Renal pelvis (tissue), 12 donors: ENCODE measurements at places on chromosomes 2 and 18. TPM values are rescaled to one million over a fixed set of nuclear protein-coding genes. Genes with fewer than 3 reads are reported as not detected.

Gene ALKAL2
- 4.9 TPM for polyA plus RNA-seq

Gene CFAP65
- 0.07 TPM for polyA plus RNA-seq

GRCh38 chr18:24115628-24116027, 23.2 kb upstream of the CABYR start:
- DNase-seq: no peak

DNA sequence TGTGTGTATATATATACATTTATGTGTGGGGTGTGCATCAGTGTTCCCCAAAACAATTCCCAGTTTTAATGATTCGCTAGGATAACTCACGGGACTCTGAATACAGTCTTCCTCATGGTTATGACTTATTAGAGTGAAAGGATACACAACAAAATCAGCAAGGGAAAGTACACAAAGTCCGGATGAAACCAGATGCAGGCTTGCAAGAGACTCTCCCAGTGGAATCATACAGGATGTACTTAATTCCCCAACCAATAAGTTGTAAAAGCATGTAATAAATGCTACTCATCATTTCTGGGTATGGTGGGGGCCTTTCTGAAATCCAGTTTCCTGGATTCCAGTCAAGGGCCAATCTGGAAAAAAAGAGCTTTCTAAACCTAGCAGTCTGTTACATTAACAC, 654.1 kb upstream of the SYT4 start:
- no peak for DNase-seq

- no peak for DNase-seq
Measured at GRCh38 chr2:160474319-160474645, 19.3 kb downstream of the RBMS1 start.

GRCh38 chr18:45165176-45165713, 450.0 kb upstream of the SLC14A2 start:
- no peak for DNase-seq

GRCh38 chr18:8484951-8485350, 124.3 kb upstream of the RAB12 start:
- DNase-seq: no peak

DNA sequence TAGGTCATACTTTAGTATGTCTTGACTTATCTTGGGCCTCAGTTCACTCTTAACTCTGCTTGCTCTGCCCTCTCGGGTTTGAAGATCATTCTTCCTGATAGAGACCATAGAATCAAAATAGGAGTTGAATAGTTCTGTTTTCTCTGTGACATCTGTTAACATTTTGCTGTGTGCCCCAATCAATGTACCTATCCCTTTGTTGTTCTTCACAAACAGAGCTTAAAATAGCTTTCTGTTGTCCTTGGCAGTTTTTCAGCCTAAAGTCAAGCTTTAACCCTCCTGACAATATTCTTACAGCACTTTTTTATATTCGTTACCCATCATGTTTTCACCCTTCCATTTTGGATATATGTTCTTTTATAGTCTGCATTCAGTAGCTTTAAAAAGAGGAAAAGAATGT, 724.5 kb upstream of the FANCL start:
- DNase-seq: no peak

- DNase-seq: no peak
Measured at GRCh38 chr2:29224693-29225551, 109.7 kb downstream of the CLIP4 start.

DNA sequence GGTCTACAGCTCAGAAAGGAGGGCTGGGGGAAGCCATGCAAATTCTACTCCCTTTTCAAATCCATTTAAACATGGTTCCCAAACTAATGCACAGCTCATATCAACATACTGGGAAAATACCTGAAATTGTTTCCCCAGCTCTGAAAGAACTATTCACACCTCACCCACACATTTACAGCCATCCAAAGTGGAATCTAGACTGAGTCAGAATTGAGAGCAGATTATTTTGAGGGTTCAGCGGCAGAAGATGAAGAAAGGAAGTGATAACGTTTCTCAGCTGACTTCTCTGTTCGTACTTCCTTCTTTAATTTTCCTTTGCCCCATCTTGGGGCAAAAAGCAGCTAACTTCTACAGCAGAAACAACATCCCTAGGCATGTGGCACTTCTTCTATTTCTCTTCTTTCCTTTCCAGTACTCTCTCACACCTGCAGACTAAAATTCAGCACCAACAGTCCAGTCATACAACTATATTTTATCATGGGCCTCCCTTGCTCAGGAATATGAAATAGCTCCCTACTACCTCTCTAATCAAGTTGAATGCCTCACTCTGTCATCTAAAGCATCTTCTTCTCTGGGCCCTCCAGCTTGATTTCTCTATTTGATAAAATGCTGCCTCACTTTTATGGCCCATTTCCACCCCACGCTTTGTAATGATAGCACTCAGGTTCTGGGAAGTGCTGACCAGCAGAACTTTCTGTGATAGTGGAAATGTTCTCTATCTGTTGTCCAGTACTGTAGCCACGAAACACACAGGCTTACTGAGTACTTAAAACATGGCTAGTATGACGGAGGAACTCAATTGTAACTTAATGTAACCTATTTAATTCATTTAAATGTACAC, 35.9 kb downstream of the ARHGAP25 start:
- no peak for DNase-seq

GRCh38 chr18:49835405-49835804, 22.1 kb upstream of the ACAA2 start:
- no peak for DNase-seq

DNA sequence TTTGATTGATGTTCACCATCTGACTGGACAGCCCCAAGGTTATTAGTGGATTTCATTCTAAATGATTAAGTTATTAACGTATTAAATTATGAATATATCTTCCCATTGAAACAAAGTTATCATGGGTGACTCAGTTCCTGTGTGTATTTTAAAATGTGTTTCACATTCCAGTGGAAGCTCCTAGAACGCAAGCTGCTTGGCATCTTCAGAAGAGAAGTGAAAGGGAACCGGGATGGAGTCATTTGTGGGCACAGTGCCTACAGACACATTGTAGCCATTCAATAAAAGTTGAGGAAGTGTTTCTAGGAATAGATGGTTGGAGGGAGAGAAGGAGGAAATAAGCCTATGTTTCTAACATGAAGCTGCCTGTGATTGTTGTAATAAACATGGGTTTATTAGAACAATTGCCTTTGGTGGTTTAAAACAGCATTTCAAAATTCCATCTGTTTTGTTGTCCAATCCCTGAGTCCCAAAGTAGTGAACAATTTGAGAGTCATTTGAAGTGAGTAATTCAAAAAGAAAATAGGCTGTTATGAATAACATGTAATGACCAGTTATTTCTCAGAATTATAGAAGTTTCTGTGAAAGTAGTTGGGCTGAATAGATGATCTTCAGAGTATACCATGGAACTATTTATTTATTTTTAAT, 143.5 kb downstream of the PKP4 start:
- DNase-seq: no peak

DNA sequence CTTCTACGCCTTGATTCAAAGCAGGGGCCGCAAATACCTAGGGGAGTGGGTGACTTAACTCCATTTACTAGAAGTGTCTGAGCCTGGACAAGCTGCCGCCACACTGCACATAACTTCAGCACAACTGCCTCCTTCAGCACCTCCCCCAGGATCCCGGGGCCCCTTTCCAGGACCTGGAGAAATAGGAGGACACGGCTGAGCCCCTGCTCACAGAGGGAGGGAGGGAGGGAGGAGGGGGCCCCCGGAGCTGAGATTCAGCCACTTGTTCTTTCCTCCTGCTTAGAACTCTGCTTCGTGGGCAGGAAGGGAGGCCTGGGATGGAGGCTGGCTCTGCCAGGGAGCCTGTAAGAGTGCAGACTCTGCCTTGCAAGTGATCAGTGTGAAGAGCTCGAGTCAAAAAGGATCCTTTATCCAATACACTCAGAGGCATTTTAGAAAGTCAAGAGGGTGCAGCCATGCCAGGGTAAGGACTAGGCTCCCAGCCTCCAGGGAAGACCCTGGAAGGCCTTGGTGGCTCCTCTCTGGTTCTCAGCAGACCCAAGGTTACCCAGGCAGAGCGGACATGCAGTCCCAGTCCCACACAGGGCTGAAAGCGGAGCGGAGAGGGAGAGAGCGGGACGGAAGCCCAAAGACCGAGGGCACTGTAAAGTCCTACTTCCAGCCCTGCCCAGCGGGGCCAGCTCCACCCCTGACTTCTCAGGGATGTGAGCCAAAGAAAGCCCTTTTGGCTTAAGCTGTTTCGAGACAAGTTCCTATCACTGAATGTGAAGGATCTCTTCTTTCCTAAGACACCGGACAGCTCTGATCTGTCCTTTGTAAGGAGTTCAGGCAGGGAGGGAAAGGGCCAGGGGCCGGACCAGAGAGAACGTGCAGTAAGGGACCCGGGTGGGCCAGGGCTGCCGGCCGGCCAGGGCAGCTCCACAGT, 8.6 kb upstream of the ARMC9 start:
- DNase-seq: peak; percentile 29

- DNase-seq: no peak
Measured at GRCh38 chr18:48572402-48573126, 33.7 kb downstream of the CTIF start.

- no peak for DNase-seq
Measured at GRCh38 chr2:187547353-187547979, 6.8 kb downstream of the TFPI start.

- DNase-seq: peak; percentile 40
Measured at GRCh38 chr2:61177727-61178549, 15.9 kb downstream of the C2orf74 start.

DNA sequence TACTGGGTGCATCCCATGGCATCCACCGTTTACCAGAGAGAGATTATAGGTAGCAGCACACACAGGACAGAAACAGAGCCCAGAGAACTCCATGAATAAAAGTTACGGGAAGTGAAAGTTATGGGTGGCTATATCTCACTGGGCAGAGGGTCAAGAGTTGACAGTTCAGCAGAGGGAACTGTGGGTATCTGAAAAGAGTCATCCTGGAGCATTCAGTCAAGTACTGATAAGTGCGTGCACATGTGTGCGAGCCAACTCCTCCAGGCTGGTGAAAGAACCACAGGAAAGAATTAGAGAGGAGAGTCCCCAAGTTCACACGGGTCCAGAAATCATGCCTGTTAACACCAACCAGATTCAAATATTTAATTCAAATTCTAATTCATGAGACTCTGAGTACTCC, 1588.2 kb downstream of the LRP1B start:
- no peak for DNase-seq

DNA sequence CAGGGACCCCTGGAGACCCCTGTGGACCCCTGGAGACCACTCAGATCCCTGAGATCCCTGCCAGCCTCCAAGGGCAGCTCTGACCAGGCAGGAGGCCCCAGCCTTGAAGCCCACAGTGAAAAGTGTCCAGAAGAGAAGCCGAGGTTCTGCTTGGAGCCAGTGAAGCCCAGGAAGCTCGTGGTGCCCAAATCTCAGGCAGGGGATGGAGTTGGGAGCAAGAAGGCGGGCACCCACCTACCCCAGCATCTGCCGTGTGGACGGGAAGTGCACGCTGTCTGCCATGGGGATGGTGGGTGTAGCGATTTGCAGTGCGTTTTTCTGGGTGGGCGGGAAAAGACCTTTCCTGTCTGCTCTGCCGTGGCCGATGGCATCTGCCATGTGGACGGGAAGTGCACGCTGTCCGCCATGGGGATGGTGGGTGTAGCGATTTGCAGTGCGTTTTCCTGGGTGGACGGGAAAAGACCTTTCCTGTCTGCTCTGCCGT, 120.6 kb upstream of the CTDP1 start:
- no peak for DNase-seq

GRCh38 chr18:1559563-1559962, 654.9 kb downstream of the ADCYAP1 start:
- peak; percentile 4 for DNase-seq

DNA sequence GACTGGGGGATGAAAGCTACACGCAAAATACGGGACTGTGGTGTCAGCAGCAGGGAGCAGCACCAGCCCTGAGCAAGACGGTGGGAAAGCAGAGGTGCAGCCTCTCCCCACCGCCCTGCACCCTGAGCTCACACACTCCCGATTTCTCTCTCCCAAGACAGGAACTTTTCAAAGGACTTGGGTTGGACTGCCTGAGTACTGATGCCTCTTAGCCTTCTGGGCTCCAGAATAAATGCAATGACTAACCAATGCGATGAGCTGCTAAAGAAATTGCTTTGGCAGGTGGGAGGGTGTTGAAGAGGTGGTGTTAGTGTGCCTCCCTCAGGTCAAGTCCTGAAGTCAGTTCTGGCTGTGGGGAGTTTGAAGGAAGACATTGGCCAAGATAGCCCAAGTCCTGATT, 9.6 kb downstream of the TRIM54 start:
- no peak for DNase-seq

GRCh38 chr2:50584185-50584584, 447.7 kb downstream of the NRXN1 start:
- no peak for DNase-seq

DNA sequence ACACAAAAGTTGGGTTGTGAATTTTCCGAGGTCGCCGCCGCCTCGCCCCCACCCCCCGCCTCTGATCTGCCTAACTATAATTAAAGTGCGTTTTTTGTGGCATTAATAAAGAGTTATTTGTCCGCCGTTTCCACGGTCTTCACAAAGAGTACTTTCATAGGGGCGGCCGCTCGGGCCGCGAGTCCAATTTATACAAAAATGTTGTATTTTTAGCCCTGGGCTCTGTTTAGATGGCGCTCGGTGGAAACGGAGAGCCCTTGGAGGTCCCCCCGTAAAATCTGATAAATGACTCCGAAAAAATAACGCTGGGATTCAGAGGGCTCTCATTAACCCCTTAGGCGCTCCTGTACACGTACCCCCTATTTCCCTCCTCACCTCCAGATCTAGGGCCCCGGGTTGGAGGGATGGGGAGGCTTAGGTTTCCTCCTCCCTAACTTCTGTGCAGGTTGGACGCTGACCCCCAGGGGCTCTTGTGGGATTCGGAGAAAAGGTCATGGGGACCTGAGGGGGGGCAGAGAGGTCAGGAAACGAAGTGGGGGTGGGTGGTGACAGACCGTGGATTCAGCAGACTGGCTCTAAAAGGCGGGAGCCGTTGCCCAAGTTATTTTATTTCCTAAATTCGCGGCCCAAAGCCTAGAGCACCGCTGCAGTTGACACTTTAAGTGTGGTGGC, 1.9 kb downstream of the CYP26B1 start:
- no peak for DNase-seq

DNA sequence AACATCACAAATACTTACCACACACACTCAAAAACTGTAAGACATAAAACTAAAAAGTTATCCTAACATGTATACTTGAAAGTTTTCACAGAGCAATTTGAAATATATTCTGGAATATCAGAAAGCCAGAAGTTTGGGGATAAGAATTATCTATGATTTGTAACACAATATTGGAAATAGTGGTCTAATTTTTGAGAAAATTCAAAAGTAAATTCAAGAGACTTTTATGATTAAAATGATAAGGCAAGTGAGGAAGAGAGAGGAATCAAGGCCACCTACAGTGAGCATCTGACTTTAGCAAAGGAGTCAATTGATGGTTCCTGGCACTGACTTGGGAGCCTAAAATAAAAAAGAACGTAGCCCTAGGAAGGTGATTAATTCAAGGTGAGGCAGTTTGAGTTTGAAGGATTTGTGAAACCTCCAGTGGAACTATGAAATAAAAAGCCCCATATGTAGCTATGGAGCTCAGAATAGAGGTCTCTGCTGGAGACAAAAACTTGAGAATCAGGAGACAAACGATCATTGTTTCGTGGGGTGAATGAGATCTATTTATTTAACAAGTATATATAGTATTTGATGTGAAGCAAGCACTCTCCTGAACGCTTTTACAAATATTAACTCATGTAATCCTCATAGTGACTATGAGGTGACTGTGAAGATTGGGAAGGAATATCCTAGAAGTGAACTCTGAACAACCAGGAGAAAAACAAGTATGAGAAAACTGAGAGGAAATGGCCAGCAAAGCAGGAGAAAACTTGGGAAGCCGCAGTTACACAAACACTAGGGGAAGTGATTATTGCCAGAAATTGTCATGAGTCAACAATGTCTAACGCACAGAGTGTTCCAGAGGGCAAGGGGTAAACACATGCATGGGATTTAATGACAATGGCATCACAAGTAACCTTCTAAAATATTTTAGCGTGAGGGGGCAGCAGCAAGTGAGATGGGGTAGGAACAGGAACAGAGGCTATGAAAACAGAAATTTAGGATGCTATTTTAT, 12.8 kb downstream of the TFPI start:
- DNase-seq: no peak
